Upper lobe of right lung (tissue), 1 donor: ENCODE measurements at places on chromosomes 11 and 22. TPM values are rescaled to one million over a fixed set of nuclear protein-coding genes. Genes with fewer than 3 reads are reported as not detected.

Gene CCDC15
- 1.5 TPM for total RNA-seq

DNA sequence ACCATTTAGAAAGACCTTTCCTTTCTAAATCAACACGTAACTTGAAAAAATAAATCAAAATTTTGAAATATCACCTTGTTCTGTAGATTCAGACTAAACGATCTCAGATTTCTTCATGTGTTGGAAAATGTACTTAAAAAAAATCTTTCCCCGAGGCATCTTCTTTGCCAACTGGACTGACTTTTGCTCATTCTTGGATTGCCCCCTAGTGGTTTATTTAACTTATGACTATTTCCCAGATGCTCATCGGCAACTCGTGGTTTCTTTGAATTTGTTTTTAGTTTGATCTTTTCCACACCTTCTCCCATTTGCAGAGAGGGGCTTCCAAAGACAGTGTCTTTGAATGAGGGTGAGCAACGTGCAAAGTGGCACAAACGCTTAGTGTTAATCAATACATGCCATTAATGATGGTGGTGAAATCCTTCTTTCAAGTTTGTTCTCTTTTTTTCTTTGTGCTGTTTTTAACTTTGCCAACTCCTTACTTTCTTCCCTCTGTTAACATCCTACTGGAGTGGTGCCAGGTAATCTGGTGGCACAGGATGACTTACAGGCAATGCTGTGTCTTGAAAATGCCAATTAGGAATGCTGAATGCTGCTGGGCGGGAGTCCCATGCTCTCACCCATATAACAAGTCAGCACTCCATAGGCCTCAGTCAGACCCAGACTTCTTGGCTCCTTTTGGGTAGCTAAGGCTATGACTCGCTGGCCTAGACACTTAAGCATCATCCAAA is 18.3 kb downstream of the PRSS23 start:
- no peak overlapping the region for H3K27ac ChIP-seq
- no peak overlapping the region for H3K4me3 ChIP-seq

DNA sequence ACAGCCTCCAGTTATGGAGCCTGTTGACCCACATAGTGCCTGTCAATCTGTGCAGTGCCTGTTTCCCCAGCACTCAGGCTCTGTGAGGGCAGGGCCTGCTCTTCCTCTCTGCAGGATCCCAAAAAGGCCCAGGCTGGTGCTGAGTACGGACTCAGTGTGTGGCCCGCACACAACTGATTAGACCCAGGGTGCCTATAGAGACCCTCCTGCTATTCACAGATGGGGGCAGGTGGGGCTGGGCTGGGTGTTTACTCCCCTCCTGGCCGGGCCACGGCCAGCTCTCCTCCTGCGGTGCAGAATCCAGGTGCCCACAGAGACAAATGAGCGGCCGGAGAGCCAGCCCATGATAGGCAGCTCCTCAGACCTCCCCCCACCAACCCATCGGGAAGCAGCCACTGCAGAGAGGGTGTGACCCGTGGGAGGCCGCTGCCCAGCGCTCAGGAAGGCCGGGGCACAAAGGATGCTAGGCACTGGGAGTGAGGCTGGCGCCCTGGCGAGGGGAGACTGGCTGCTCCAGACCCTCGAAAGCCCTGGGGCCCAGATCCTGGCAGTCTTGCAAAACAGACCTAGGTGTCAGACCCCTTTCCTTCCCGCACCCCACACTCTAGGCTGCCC is 239.0 kb downstream of the CTTN start:
- H3K27me3 ChIP-seq = no peaks in the 10 kb centered on the region
- no peak overlapping the region for H3K27ac ChIP-seq
- no peak for DNase-seq
- H3K4me3 ChIP-seq = no peak overlapping the region

- no peaks in the 10 kb centered on the region for H3K36me3 ChIP-seq
- H3K27me3 ChIP-seq = peaks cover 7% of the 10 kb centered on the region
- no peak overlapping the region for H3K4me3 ChIP-seq
- no peak for DNase-seq
- no peaks in the 10 kb centered on the region for H3K4me1 ChIP-seq
- no peak overlapping the region for H3K27ac ChIP-seq
These were observed 59.5 kb upstream of the PHF21A start for GRCh38 chr11:46180736-46181135.

DNA sequence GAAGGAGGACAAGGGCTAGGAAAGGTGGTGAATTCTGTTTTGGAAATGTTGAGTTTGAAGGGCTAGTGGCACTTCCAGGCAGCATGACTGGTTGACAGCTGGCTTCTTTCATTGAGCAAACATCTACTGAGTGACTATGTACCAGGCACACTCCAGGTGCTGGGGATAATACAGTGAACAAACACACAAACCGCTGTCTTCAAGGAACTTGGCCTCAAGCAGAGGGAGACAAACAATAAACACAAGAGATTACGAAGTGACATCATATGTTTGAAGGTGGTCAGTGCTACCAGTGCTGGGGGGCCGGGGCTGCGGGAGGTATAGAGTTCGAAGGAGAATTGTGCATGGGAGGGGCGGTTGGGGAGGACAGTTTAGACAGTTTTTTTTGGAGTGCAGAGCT is 197.0 kb upstream of the SORL1-AS1 start:
- no peaks in the 10 kb centered on the region for H3K4me1 ChIP-seq
- H3K4me3 ChIP-seq = no peak overlapping the region
- no peak overlapping the region for H3K27ac ChIP-seq
- no peaks in the 10 kb centered on the region for H3K27me3 ChIP-seq
- DNase-seq = no peak
- no peaks in the 10 kb centered on the region for H3K36me3 ChIP-seq

GRCh38 chr11:121445071-121445768 is 6.9 kb upstream of the SORL1 start:
- H3K36me3 ChIP-seq = no peaks in the 10 kb centered on the region
- H3K27me3 ChIP-seq = no peaks in the 10 kb centered on the region
- DNase-seq = no peak
- no peaks in the 10 kb centered on the region for H3K4me1 ChIP-seq
- H3K4me3 ChIP-seq = no peak overlapping the region

GRCh38 chr11:24844406-24844805 is 347.6 kb downstream of the LUZP2 start:
- H3K27ac ChIP-seq = no peak overlapping the region
- H3K4me3 ChIP-seq = no peak overlapping the region
- H3K27me3 ChIP-seq = no peaks in the 10 kb centered on the region
